ENCODE measurements at places on chromosomes 7 and 10.

GRCh38 chr7:53422291-53422690 is 386.9 kb downstream of the POM121L12 start:
- DNase-seq = no peak

DNA sequence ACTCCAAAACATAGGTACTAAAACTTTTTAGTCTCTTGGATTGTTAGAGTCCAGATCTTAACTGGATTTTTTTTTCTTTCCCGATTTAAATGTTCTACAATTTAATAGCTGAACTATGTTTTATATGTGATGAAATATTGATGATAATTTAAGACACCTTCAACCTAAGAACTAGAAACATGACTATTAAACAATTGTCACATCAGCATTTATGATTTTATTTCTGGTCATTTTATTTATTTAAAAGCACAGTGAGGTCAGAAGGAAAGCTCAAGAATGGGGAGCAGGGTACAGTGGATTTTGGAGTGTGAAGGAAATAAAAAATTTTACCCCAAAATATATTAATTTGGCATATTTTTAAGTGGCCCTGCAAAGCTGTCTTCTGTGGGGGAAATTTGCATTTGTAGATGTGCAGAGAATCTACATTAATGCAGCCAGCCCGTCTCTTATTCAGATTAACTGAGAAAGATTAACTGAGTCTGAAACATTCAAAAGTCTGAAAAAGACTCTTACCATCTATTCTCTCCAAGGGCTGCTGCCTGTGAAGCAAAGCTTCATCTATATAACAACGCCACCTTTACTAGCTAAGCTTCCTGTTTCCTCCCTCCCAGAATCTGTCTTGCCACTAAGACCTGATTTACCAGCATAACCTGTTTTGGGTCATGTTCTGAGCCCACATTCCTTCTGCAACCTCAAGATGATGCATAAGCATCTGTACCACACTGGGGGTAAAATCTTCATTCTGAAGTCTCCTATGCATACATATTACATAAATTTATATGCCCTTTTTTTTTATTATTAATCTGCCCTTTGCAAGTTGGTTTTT is 86.4 kb downstream of the TMEM106B start:
- DNase-seq = no peak

- no peak for DNase-seq
Observed at GRCh38 chr10:12628153-12628552, 278.8 kb downstream of the CAMK1D start.

- DNase-seq = no peak
Observed at GRCh38 chr7:1163121-1163520, 3.1 kb upstream of the ZFAND2A start.

Measured in HEK293T (cell line).